GM23248 (cell line): ENCODE measurements at places on chromosomes 11 and 22. TPM values are rescaled to one million over a fixed set of nuclear protein-coding genes. Genes with fewer than 3 reads are reported as not detected.

DNA sequence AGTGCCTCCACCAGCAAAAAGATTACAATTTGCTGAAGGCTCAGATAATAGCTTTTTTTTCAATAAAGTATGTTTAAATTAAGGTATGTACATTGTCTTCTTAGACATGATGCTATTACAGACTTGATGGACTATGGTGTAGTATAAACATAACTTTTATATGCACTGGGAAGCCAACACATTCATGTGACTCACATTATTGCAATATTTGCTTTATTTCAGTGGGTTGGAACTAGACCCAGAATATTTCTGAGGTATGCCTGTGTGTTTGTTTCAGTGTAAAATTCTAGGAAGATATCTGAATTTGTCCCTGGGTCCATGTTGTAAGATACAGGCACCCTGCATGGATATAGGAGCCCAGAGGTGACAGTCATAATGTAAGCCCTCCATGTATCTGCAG, 120.0 kb upstream of the BDNF start:
- no peak overlapping the region for H3K27ac ChIP-seq
- no peaks in the 10 kb centered on the region for H3K36me3 ChIP-seq
- H3K27me3 ChIP-seq: no peaks in the 10 kb centered on the region
- no peak overlapping the region for H3K4me3 ChIP-seq

Gene GDPD4
- total RNA-seq: not detected in 2 replicates

GRCh38 chr11:102471474-102471873, 18.9 kb upstream of the TMEM123 start:
- H3K36me3 ChIP-seq: no peaks in the 10 kb centered on the region
- no peak for DNase-seq
- no peak overlapping the region for H3K27ac ChIP-seq
- no peak overlapping the region for H3K4me3 ChIP-seq

Gene E2F8
- 0.13 and 0.76 TPM in 2 replicates for total RNA-seq

Gene DDTL
- not detected in 2 replicates for total RNA-seq

GRCh38 chr11:66022401-66023185, 3.7 kb downstream of the CATSPER1 start:
- peak; percentile 81 for DNase-seq
- peak overlapping the region; percentile 57 for H3K4me3 ChIP-seq
- peaks cover 17% of the 10 kb centered on the region for H3K4me1 ChIP-seq

- no peak overlapping the region for H3K27ac ChIP-seq
- no peaks in the 10 kb centered on the region for H3K36me3 ChIP-seq
- no peak overlapping the region for H3K4me3 ChIP-seq
- peaks cover 7% of the 10 kb centered on the region for H3K27me3 ChIP-seq
- H3K4me1 ChIP-seq: no peaks in the 10 kb centered on the region
- peak; percentile 73 for DNase-seq
Measured at GRCh38 chr11:7688238-7688826, 15.0 kb upstream of the CYB5R2 start.
